ENCODE measurements at places on chromosomes 12 and 14.
A peak's percentile ranks its signal among the peaks of the same experiment; 100 is the strongest.

DNA sequence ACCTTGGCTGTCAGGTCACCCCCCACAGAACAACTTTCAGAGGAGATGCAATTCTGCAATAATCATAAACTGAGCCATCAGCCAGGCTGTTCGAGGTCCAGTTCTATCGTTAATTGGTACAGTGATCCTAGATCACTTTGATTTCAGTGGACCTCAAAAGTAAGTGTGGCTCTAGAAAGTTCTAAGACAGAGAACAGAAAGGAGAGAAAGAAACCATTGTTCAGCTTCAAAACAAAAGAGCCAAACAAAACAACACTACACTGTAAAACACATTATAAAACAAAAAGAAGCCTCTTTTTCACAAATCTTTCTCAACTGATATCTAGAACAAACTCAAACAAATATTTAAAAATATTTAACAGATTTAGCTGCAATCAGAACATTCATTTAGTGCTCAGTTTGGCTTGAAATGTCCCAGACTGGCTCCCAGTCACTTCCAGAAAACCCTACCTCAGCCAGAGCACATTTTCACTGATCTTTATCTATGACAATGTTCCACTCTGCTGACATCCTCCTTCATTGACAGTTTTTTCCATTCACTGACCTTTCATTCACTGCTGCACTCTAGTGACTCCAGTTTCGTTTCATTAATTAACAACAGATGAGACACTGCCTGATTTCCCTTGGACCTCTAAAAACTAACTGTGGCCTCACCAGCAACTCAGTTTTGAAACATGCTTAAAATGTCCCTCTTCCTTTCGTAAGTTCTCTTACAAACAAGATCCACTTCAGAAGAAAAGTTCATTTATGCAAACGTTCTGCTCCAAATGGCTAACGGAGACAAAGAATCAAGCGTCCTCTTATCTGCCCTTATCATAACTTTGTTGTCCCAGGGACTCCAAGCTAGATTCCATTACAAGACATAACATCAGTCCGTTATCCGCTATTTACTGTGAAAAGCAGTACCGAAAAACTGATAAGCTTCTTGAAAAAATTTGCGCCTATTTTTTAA lies 56.8 kb downstream of the DUSP16 start:
- no peak for DNase-seq

GRCh38 chr12:42639556-42639955 lies 50.0 kb upstream of the PRICKLE1 start:
- DNase-seq: no peak

GRCh38 chr12:108602976-108603704 lies 5.3 kb upstream of the TMEM119 start:
- no peak for DNase-seq

DNA sequence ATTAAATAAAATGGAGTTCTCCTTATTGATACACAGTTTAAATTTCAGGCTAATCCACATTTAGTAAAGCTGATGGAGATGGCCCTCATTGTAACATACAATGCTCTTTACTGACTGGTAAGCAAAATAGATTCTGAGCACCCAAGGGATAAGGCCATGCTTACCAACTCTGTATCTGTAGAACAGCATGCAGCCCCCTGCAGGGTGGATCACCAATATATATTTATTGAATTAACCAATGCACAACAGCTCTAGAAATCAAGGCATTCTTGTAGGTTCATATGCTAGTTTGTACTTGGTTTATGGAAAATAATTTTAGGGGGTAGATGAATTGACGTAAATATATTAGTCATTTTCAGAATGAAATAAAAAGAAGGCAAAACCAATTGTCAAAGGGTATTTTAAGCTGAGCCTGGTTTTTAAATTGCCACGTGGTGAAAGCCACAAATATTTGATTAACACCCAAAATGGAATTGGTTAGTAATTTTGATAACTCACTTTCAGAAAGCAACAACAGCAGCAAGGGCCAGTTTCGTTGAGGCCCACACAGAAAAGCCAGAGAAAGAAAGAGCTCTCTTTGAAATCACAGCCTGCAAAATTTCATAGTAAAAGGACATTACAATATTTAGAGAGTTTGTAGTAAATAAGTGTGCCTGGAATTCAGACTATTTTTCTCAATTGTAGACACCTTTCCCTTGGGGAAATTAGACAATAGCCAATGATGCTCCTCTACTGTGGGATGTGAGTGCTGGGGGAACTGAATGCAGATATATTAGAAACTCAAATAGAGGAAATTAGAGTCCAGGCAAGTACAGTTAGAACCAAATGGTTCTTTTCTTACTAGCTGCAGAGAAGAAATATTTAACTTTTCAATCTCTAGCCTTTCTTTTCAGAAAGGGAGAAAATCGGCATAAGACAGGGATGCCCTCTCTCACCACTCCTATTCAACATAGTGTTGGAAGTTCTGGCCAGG lies 216.2 kb upstream of the ABCD2 start:
- no peak for DNase-seq

DNA sequence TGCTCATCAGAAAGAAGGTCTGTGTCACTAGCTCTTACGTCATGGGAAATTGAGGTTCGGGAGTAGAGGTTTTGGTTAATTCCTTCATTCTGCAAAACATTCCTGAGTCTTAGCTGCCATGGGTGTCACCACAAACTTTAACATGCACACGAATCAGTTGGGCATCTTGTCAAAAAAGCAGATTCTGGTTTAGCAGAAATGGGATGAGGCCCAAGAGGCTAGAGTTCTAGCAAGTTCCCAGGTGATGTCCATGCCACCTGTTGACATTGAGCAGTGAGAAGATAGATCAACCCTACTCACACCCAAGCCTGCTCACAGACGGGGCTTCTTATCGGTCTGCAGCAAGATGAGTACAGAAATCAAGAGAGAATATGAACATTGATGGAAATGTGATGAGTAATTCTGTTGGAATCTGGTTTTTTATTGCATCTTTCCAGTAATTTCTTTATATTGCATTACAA lies 11.7 kb upstream of the RIN3 start:
- DNase-seq: no peak

DNA sequence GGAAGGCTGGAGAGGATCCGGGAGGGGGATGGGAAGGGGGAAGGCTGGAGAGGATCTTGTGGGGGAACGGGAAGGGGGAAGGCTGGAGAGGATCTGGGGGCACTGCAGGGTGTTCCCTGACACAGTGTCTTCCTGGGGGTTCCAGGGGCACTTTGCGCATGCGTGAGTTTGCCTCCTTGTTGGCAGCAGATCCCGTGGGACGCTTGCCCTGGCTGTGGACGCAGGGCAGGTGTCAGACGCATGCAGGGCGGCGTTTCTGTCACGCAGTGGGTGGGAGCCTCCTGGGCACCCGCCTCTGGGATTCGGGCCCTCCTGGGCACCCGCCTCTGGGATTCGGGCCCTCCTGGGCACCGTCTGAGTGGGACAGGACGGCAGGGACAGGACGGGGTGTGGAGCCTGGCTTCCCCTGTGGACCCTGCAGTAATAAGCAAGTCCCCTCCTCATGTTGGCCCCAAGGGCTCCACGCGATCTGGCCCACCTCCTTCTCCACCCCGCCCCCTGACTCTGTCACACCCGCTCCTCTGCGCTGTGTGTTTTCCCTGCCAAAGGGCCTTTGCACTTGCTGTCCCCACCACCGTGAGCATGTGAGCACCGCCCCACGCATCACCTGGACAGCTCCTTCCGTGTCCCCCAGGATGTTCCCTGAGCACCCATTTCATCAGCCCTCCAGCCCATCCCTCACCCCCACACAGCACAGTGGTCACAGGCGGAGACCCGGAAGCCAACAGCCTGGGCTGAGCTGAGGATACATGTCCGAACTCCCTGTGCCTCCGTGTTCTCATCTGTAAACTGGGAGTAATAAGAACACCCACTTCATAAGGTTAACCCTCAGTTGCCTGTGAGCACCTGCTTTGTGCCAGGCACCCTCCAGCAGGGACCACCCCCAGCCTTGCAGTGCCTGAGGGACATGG lies 4.4 kb downstream of the MMP17 start:
- DNase-seq: no peak

- no peak for DNase-seq
Measured at GRCh38 chr12:49331380-49332222, 5.4 kb downstream of the C1QL4 start.

- DNase-seq: no peak
Measured at GRCh38 chr12:12779529-12779928, 5.9 kb upstream of the APOLD1 start.

DNA sequence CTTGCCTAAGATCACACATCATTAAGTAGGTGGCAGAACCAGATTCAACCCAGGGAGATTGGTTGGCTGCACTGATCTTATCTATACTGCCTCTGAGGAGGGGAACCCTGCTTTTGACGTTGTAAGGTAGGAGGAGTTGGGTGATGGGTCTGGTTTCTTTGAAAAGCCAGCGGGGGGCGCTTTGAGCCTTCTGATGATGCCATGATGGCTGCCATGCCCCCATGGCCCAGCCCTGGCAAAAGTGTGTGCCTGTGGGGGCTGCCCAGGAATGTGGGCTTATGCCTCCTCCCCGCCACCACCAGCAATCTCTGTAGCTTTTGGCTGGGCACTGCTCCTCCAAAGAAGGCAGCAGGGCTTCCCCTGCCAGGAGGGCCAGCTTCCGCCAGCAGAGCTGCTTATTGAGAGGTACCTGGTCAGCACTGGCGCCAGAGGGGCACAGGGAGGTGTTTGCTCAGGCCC lies 224.3 kb downstream of the SLC41A2 start:
- DNase-seq: peak; percentile 16

DNA sequence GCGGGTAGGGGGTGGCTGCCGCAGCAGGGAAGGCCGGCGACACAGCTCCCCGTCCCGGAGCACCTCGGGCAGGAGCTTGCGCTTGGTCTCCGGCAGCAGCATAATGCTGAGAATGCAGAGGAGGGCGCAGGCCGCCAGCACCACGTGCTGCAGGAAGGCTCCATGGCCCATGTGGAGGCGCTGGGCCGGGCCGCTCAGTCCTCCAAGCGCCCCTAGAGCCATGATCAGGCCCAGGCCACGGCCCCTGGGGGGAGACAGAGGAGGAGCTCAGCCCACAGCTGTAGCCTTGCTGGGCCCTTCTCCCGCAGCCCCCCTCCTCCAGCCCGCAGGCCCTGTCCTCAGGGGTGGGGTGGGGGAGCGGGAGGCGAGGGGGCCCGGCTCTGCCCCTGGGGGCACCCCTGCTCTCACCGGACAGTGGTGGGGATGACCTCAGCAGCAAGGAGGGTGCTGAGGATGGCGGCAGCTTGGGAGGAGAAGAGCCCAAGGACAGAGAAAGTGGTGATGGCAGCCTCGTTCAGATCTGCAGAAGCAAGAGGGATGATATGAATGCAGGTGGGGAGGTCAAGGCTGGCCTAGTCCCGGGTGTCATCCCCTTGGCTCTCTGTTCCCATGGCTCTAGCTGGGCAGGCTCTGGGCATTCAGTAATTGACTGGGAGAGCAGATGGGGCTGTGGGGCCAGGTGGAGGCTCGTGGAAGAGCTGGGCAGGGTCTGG lies 5.8 kb downstream of the SLC22A17 start:
- no peak for DNase-seq
